ENCODE measurements at places on chromosomes 1 and 21.

- no peak for DNase-seq
These were observed 26.8 kb downstream of the TMEM201 start for GRCh38 chr1:9615316-9616063.

DNA sequence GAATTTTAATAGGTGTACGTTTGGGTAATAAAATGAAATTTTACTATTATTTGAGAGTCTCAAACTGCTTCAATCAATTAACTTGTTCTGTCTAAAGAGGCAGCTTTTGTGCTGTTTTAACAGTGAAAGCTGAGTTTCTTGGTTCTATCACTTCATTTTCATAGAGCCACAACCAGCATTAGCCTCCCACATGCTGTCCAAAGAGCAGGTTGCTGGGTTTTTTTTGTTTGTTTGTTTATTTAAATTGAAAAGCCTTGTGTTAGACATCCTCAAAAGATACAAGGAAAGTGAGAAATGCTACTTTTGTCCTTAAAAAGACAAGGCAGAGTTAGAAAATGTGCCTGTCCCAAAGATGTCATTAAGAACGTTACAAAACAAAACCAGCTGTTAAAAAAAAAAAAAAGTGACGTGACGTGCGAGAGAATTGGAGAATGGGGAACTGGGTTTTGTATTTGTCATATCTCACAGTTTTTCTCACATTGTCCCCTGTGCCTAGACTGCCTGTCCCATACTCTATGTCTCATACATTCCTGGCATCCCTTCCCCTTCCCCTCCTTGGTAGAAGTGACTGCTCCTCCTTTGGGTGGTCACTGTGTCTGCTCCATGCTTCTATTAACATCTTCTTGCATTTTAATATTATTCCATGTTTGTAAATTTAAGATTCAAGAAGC lies 63.1 kb upstream of the CD34 start:
- no peak for DNase-seq

DNA sequence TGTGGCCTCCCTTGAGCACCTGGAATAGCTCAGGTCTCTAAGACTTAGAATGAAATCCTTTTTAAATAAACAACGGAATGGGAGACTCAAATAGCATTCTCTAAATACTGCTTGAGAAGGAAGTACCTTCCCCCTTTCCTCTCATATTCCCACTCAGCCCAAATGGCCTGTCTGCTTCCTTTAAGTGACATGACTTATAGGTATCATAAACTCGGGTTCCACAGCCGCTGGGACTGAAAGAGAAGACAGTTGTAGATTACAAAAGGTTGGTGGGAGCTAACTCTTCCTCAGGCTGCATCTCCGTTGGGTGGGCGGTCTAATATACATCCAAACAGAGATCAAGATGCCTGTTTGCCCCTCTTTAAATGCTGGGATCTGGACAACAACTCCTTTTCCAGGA lies 1.2 kb upstream of the HMCN1 start:
- DNase-seq = no peak

DNA sequence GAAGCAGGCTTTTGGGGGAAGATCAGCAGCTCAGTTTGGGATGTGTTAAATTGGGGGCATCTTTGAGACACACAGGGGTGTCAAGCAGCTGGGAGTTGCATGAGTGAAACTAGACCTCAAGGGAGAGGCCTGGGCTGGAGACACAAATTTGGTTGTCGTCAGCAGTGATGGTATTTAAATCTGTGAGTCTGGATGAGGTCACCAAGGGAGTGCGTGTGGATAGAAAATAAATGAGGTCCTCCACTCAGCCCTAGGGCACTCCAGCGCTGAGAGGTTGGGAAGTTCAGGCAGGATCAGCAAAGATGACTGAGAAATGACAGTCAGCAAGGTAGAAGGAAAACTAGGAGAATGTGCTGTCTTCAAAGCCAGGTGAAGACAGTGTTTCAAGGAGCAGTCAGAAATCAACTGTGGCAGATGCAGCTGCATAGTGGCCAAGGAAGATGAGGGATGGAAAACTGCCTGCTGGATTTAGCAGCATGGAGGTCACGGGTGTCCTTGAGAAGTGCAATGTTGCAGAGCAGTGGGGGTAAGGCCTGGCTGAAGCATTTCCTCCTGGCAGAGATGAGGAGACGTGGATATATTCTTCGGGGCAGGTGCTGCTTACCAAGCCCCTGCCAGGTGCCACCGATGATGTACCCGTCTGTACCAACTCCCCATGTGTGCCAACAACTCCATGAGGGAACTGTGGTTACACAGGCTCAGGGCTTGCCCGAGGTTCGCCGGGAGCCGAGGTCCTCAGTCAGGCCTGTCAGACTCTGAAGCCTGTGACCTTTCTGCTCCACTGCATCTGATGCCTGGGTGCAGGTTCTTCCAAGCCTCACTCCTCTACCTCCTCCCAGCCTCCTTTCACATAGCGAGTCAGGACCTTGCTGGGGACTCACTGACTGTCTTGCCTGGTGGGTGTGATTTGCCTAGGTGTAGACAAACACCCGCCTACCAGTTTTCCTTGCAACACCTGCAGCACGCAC lies 11.3 kb downstream of the MAP7D1 start:
- no peak for DNase-seq

DNA sequence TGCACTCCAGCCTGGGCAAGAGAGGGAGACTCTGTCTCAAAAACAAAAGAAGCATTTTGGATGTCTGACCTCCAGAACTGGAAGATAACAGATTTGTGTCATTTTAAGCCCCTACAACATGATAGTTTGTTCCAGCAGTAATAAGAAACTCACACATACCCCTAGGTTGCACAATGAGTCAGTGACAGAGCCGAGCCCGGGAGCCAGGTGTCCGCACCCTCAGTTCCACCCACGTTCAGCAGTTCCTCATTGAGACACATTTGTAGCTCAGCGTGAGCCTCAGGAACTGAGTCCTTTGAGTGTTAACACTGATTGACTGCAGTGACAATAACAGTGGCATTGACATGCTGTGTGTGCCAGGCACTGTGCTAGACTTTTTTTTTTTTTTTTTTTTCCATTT lies 19.8 kb downstream of the LRRC38 start:
- peak; percentile 11 for DNase-seq

DNA sequence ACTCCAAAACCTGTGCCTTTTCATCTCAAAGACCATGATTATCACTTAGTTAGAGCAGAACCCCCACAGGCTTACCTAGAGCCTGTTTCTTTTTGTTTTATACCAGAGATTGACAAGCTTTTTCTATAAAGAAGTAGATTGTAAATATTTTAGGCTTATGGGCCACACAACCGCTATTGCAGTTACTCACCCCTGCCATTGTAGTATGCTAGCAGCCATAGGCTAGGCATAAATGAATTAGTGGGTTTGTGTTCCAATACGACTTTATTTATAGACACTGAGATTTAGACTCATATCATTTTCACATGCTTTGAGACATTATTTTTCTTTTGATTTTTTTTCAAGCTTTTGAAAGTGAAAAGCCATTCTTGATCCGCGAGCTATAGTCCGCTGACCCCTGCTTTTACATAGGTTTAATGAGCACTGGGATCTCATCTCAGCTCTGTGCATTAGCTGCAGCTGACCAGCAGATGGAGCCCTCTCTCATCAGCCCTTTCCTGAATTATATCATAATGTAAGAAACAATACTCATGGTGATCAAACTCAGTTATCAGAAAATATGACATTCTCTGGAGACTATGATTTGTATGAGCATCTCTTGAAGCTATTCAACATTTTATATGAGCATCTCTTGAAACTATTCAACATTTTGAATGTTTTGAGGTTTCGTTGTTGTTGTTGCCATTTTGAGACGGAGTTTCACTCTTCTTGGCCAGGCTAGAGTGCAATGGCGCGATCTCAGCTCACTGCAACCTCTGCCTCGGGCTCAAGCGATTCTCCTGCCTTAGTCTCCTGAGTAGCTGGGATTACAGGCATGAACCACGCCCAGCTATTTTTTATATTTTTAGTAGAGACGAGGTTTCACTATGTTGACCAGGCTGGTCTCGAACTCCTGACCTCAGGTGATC lies 111.9 kb upstream of the L1TD1 start:
- peak; percentile 24 for DNase-seq

- DNase-seq = no peak
These were observed 203.0 kb downstream of the SLC35F3 start for GRCh38 chr1:234107416-234108021.

DNA sequence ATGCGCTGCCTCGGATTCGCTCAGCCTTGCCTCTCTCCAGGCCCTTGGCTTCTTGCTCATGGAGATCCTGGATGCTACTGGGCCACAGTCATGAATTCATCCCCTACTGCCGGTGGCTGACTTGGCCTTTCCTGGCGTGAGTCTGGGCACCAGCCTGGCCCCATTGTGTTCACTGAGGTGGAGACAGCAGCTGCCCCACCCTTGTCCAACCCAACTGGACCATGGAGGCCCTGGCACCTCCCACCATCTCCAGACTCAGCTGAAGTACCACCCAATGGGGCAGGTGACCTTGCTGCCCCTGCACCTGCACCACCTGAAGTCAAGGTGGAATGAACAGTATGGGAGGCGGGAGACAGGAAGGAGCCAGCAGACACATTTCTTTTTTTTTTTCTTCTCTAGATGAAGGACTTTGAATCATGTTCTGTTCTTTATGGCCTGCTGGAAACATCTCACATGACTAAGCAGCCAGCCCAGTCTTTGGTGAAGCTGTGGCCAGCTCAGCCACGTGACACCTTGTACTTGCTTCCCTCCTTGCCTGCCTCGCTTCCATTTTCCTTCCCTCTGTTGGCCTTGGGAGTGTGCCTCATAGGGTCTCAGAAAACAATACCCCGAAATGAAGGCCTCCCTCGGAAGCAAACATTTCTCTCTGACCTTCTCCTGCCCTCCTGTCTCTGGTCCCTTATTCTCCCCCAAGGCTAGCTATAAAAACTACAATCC lies 3.8 kb upstream of the SLC30A2 start:
- no peak for DNase-seq

DNA sequence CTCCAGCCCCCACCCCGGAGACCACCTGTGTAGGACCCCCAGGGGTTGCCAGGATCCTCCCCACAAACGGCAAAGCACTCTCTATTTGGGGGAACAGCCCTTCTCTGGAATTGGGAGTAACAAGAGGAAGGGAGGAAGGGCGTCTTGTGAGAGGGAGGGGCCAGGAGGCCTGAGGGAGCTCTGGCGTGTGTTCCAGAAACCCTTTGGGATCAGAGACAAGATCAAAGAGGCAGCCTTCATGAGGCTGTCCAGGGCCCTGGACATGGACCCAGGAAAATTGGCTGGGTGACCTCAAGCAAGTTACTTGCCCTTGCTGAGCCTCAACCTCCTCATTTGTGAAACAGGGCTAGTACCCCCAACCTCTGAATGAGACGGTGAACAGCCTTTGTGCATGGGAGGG lies 18.1 kb upstream of the ECE1 start:
- no peak for DNase-seq

DNA sequence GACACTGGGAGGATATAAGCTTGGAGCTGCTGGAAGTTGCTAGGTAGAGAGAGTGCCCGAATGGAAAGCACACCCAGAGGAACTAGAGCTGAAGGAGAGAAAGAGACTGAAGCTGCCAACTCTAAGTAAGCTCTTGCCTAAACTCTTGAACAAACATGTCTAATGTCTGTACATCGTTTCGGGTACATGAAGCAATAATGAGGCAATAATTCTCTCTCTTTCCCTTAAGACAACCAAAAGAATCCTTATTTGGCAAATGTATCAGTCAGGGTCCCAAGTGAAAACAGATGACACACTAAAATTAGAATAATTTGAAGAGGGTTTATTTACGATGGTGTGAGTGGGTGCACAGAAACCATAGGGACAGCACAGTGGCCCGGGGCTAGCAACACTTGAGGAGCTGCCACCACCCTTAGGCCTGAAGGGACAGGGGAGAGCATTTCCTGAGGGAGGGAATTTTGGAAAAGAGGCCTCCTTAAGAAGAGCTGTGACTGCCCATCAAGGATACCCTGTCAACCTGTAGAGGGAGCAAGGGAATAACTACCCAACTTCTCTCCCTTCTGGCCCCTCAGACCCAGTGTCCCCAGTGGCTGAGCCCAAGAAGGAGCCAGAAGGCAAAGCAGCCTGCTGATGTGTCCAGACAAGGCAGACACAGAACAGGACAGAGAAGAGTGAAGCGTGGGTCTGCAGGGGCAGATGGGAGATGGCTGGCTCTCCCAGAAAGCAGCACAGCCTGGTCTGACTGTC lies 36.1 kb upstream of the KHDRBS1 start:
- no peak for DNase-seq

DNA sequence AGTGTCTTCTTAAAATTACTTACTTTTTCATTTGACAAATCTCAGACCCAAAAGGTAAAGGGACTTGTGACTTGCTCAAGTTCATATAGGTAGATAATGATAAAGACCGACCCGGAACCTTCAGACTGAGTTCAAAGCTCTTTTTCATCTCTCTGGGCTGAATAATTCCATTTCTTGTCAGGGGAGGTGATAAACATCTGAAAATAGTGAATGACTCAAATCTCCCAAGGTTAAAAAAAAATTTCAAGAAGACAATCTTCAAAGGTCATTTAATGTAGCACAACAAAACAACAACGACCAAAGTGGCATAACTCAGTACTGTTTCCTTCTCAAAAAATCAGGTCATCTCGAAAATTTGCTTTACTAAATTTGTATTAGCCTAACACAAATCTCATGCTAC lies 20.6 kb downstream of the LUZP1 start:
- DNase-seq = no peak
